ENCODE measurements at places on chromosomes 1 and 21.
A peak's percentile ranks its signal among the peaks of the same experiment; 100 is the strongest.

DNA sequence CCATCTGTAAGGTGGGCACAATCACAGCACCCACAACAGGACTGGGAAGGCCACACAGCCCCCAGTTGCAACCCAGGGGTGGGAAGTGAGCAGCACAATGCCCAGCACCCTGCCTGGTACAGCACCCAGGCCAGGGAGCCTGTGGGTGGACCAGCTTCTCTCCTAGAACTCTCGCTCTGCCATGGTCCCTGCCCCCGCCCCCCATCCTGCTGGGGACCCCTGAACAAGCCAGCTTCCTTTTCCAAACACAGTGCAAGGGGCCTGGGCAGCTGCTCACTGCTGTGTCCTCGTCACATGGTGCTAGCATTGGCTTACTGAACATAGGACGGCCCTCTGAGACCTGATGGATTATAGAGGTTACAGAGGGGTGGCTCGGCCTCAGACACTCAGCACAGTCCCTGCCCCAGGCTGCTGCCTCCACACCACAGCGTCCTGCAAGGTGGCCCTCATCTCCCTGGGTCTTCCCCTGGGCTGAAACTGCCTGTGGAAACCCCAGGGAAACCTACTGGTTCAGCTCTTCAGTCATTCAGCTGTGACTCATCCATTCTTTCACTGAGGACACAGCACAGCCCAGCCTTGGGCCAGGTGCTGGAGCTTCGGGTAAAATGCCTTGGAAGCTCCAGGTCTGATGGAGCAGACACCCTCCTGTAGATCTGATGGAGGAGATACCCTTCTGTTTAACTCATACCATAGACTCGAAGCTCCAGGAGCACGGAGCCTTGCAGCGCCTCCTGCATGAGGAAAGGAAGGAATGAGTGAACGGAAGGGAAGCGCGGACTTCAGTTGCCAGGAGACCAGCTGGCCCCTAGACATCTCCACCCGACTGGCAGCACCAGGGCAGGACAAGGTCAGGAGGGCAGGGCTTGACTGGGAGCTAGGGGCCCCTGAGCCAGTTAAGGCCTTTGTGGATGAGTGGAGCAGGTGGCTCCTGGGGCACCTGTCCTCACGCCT is 8.1 kb upstream of the PRDM16 start:
- no peak for DNase-seq

DNA sequence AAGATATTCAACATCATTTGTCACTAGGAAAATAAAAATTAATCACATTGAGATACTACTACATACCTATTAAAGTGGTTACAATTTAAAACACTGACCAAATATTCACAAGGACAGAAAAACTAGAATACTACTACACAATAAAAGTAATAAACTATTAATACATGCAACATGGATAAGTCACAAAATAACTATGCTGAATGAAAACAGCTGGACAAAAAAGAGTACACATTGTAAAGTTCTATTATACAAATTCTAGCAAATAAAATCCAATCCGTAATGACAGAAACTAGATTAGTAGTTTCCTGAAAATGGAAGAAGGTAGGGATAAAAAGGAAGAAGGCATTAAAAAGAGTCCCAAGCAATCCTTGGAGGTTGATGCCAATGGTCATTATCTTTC is 348.7 kb upstream of the PTBP2 start:
- no peak for DNase-seq

DNA sequence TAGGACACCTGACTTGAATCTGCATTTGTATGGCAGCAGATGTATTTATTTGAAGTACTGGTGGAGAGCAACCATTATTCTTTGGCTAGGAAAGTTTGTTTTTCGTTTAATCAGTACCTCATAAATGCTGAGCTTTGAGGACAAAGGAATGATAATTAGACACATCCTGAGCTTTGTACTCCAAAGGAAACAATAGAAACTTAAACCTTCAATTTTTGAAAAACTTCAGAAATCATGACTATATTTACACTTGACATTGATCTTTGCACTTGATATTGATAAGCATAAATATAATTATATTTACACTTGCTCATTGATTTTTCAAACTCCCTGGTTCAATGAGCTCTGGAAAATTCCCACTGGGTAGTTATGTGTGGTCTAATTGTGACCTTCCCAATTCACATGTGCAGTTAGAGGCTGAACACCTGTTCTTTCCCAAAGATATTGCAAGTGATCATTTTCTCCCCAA is 10.7 kb downstream of the PATJ start:
- DNase-seq = no peak

DNA sequence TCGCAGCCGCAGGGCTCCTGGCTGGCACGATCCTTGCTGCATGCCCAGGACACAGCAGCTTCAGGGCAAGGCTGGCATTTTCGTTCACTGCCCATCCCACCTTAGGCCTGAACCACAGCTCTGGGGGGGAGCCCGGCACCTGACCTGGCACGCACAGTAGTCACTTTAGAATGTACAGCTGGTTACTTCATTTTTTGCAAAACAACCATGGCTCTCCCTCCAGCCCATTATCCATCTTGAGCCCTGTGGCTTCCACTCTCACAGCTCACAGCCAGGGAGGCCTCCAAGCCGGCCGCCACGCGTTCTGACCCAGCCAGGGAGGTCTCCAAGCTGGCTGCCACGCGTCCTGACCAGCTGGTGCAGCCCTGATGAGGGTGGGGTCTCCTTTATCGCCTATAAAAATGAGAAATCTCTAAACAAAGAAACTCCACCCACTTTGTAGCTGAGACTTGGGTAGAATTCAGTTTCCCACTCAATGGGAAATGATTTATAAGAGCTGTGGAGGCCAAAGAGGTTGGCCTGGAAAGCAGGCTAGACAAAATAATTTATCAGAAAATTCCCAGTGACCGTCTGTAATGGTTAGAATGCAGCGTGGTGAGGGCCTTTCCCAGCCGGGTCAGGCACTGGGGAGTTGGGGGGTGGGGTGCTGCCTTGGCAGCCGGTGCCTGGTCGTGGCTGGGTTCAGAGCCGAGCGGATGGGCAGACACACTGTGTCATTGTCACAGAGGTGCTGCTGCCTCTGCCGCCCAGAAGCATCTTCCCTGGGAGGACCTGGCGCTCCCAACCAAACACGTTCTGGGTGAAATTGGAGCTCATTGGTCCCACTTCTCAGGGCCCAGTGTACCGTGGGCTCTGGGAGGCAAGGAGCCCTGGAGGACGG is 54.6 kb upstream of the ACTRT2 start:
- DNase-seq = no peak

GRCh38 chr1:31583082-31583994 is 7.0 kb downstream of the TINAGL1 start:
- no peak for DNase-seq

- peak; percentile 80 for DNase-seq
Measured at GRCh38 chr1:53047737-53048736, 14.0 kb upstream of the PODN start.

DNA sequence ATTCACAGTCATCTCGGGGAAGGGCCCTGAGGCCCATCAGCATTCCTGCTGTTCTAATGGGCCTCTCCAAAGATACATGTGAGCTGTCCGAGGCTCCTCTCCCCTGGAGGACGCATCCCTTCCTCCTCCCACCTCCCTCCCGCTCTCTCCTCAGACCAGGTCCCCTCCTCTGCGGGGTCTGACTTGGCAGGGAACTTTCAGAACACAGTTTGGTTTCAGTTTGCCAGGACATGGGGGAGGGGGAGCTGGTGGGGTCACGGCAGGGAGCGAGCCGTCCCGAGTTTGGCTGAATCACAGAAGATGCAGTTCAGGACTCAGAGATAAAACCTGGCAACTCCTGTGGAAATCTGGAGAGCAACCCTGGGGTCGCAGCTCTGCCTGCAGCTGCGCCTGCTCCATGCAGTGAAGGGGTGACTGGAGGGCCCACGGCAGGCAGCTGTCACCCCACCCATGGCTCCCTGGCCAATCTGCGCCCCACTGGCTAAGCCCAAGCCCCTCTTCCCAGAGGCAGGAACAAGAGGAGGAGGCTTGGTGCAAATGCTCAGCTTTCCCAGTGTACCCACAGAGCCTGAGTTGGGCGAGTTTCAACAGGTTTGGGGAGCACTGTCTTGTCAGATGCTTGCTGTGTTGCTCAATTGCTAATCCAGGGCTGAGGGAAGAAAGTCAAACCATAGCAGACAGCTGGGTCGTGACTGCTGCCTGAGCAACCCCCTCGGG is 5.7 kb downstream of the WNT4 start:
- no peak for DNase-seq

GRCh38 chr1:25117233-25117823 is 115.0 kb downstream of the SYF2 start:
- no peak for DNase-seq

DNA sequence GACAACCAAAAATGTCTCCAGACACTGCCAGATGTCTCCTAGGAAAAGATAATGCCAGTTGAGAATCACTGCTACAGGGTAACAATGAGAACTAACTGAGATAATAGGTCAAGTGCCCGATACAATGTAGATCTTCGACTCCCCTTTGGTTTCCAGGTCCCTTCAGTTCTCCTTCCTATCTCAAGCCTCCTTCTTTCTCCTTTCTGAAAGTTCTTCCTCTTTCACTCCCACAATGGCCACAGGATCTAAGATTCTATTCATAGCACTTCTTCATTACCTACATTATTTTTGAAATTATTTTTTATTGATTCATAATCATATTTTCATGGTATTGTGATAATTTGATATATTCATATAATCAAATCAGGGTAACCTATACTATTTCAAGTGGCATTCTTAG is 6.3 kb downstream of the PFDN2 start:
- DNase-seq = no peak

- DNase-seq = no peak
Measured at GRCh38 chr1:239891621-239892358, 199.9 kb upstream of the FMN2 start.

DNA sequence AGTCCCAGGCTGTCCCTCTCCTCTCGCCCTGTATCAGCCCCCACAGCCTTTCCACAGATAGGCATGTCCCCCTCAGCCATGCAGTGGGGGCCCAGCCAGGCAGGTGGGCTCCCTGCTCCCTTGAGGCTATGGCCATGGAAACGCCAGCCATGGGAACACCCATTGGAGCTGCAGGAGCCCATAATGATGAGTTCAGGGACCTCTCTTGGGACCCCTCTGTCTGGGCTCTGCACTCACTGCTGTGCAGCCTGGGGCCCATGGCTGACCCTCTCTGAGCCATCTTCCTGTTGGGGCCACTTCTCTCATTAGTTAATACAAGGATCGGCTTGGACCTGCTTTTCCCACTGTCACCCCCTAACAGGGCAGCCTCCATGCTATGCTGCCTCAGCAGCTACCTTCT is 33.2 kb downstream of the WNT3A start:
- no peak for DNase-seq
